ENCODE measurements at places on chromosomes 16 and 17.
A peak's percentile ranks its signal among the peaks of the same experiment; 100 is the strongest.

GRCh38 chr16:86522634-86523033 is 12.3 kb downstream of the FOXF1 start:
- DNase-seq, result no peak

GRCh38 chr17:55513885-55514590 is 2.8 kb upstream of the SMIM36 start:
- peak; percentile 85 for DNase-seq

- no peak for DNase-seq
Measured at GRCh38 chr17:43114151-43114552, 11.0 kb downstream of the BRCA1 start.

- no peak for DNase-seq
Measured at GRCh38 chr17:41511116-41511515, 5.7 kb upstream of the KRT13 start.

- DNase-seq, result no peak
Measured at GRCh38 chr16:69840975-69841374, 78.8 kb downstream of the WWP2 start.

DNA sequence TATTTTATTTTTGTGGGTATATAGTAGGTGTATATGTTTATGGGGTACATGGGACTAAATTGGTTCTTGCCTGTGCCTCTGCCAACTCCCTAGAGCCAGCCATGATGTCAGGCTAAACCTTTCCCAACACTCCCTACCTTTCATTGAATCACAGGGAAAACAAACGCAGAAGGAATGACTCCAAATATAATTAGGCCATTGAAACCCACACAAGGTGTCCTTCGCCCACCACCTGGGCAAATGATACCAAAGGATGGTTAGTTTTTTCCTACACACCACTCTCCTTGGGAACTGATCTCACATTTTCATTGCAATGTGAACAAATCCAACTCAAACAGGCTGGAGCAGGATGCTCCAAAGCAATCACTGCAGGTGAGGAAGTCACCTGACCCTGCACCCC is 27.5 kb downstream of the WSB1 start:
- no peak for DNase-seq

DNA sequence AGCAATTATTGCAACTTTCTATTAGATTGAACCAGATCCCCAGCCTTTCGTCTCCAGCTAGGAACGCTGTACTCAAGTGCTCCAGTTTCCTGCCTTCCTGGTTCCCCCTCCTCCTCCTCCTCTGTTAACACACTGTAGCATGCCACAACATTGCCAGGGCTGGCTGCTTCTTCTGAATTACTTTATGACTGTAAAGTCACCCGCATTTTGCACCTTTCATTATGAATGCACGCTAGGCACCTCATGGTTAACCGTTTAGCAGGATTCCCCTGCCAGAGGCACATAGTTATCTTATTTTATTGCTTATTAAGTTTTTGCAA is 4.5 kb downstream of the ZNF423 start:
- DNase-seq, result no peak

DNA sequence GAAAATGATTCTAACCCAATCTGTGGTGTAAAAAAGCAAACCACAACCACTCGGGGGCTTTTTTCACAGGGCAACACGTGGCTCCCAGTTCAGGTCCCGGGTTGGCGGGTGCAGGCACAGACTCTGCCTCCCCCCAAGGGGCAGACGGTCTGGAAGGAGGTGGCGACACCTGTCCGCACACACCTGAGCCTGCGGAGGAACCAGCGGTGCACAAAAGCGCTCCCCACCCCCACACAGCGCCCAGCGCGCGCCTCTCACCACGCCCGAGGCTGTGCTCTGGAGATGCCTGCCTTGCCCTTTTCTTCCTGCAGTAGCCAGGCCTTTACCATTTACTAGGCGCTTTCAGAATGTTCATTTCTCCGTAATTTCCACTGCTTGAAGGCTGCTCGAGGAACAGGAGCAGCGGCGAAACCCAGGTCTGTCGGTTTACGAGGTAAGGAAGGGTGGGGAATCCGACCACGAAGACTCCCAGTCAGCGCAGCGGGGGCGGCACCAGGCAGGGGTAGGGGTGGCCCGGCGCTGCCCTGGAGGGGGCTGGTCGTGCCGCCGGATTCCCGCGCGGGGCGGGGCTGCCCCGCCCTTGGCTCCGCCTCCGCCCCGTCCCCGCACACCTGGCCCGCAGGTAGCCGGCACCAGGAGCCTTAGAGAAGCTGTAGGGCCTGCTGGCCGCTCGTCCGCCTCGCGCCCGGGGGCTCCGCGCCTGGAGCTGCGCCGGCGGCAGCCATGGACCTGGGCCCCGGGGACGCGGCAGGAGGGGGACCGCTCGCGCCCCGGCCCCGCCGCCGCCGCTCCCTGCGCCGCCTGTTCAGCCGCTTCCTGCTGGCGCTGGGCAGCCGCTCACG is at the start of gene USP43:
TSS of gene USP43 (plus strand) at position 608 of the 842 bp plus-strand sequence. CDS start at position 724, 116 bp downstream.
- peak; percentile 30 for DNase-seq

Measured in activated CD4-positive, alpha-beta T cell treated with anti-CD3 and anti-CD28 coated beads, Interleukin-2, amount 50 U/mL, for 48 hours (primary cell).